ENCODE measurements at places on chromosomes 12 and 14.
A peak's percentile ranks its signal among the peaks of the same experiment; 100 is the strongest.

- no peak for DNase-seq
These were observed 627.4 kb downstream of the DIO2 start for GRCh38 chr14:79583738-79584408.

DNA sequence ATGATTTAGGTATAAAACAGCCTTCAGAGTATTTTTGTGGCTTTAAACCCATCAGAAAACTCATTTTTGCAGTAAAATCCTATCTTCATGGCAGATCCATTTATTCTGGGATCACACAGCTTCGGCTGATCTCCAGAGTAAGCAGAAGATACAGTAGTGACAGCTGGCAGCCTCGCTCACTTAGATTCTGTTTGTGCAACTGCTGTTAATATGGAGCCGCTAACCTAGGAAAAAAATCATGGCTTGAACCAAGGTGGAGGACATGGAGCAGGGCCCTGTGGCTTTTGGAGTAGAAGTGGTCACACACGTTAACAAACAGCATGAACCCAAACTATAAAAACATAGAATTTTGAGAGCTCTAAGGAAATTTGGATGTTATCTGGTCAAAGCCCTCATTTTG is 137.2 kb upstream of the ARHGAP5 start:
- no peak for DNase-seq

DNA sequence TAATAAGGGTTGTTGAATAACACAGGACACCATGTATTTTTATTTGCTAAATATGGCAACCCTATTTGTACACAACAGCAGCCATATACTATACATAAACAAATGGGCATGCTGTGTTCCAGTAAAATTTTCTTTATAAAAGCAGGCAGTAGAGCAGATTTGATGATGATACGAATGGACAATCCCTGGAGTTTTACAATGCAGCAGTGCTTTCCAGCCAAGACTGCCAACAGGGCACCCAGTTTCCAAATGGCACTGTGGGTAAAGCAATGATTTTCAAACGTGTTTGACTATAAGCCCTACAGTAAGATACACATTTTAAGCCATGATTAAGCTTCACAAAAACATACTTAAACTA is 282.7 kb downstream of the NUAK1 start:
- DNase-seq, result no peak

DNA sequence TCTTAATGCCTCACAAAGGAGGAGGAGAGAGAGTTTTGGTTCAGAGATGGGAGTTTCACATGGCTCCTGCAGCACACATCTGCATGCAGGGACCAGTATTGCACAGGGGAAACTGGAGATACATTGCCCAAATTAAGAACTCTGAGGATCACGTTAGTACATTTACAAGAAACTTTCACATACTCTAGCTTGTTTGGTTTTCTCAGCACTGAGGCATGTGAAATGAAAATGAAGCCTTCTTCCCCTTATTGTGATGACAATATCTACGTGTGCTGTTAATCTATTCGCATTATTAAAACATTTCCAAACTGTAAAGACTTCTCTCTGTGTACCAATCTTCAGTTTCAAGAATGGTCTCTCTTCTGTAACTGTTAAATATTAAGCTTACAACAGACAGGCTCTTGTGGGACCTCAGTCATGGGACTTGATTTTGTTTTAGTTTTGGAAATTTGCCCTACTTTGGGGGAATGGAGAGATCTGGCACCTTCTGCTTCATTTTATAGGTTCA is 124.7 kb downstream of the DAAM1 start:
- no peak for DNase-seq

DNA sequence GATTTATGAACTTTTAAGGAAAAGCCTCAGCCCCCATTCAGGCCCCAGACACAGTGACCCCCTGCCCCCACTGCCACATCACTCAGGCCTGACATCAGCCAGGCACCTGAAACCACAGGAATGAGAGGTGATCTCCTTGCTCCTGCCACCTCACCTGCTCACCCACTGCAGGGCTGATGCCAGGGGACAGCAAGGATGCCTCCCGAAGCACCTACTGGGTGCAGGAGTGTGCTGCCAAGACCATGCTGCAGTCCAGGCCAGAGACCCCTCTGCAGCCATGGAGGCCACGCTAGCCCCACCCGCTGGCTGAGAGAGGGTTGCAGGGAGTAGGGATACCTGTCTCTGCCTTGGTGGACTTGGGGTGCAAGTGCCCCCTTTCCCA is 18.6 kb upstream of the KRT7 start:
- DNase-seq, result no peak

DNA sequence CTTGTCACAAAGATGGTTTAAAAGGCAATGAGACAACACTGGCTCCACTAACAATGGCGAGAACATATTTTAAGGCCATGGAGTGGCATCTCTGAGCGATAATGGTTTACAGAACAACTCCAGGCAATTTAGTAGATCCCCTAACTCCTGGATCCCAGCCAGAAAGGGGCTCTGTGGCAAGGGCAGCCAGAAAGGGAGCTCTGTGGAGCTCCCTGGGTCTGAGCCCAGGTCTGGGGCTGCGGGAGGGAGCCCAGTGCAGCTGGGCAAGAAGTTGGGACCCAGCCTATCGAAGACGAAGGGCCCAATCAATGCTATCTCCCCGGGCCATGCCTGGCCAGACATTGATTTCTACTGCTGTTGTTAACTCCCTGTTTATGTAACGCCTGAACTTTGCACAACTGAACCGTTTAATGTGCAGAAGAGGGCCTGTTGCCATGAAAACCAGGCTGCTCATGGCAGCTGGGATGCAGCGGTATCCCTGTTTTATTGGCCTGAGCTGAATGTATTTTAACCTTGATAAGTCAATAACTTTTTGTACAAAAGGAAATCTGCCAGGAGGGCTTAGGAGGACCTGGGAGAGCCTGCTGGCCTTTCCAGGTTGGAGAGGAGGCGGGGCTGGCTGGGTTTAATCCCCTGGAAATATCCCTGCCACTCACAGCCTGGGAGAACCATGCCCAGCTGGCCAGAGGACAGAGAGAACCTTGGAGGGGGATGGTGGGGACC is 6.7 kb upstream of the FAM222A start:
- DNase-seq, result peak; percentile 83

- DNase-seq, result no peak
These were observed 41.6 kb upstream of the CDK17 start for GRCh38 chr12:96441816-96442215.

GRCh38 chr12:98106031-98106683 is 409.2 kb upstream of the TMPO start:
- DNase-seq, result no peak

- DNase-seq, result no peak
These were observed 45.0 kb upstream of the REP15 start for GRCh38 chr12:27651201-27651600.
